ENCODE measurements at places on chromosomes 11 and 22. TPM values are rescaled to one million over a fixed set of nuclear protein-coding genes. Genes with fewer than 3 reads are reported as not detected.

BTG4 gene
- not detected for total RNA-seq

SMIM35 gene
- total RNA-seq = not detected

POGLUT3 gene
- 27.4 TPM for total RNA-seq

DNA sequence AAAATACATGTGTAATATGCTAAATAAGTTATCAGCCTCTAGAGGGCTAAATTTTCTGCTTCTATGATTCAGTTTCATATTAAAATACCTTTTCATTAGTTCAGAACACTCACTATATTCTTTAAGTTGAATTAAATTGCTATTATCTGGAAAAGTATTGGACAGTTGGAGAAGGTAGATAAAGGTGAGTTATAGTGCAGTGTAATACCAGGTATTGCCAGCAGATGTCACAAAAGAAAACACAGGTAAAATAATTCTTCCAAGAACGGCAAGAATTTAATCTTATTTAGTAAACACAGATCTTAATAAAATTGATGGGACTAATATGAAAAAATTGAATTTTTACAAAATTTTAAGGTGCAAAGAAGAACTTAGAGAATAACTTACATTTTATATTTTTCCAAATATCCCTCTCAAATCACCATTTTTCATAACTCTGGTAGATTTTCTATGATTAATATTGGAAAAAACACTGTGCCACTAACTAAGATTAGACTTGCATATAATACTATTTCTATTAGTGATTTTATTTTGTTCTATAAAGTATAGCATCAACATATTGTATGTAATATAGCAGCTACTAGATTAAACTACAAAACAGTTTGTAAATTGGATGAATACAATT lies 1.7 kb upstream of the LRRC4C start:
- no peak for ATAC-seq

- no peak for ATAC-seq
Measured at GRCh38 chr22:39935612-39936011, 24.6 kb upstream of the TMA7B start.

DNA sequence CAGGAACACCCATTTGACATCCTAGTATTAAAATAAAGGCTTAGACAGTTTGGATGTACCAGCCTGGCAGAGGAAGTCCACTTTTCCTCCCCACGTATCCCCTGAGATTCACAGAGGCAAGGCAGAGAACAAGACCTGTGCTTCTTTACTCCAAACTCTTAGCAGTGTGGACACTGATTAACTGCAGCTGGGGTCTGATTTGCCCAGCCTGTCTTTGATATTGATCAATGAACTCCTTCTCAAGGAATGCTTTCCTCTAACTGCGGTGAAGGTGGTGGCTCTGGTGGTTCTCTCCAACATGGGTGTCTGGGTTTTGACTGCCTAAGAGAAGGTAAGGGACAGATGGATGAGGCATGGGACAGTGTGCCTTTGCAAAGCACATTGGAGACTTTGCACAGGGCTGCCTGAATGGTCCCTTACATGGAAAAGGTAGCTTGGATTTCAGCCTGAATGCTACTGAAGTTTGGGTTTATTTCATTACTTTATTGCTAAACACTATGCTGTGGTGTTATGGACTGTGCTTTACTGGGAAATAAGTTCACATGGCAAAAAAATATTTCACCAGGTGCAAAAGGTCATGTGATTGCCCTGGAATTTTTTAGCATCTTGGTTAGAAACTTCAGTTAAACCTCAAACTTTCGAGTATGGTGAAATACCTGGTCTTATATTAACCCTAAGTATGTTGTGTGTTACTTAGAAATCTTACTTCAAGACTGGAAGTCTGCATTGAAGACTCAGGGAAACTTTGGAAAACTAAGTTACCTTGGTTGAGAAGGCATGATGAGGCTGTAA lies 1.8 kb downstream of the GAS2 start:
- no peak for ATAC-seq

GRCh38 chr22:30010789-30011405 lies 69.4 kb upstream of the HORMAD2 start:
- ATAC-seq = no peak

DNA sequence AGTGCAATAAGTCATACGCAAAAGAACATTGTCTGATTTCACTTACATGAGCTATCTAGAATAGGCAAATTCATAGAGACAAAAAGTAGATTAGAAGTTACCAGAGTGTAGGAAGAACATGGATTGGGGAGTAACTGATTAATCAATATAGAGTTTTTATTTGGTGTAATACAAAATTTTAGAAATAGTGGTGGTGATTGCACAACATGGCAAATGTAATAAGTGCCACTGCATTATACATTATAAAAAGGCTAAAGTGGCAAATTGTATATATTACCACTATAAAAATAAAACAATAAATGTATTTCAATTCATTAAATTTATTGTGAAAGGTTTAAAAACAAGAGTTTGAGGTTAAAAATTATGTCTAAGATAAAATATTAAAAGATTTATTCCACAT lies 8.7 kb upstream of the OR51B4 start:
- no peak for ATAC-seq

DNA sequence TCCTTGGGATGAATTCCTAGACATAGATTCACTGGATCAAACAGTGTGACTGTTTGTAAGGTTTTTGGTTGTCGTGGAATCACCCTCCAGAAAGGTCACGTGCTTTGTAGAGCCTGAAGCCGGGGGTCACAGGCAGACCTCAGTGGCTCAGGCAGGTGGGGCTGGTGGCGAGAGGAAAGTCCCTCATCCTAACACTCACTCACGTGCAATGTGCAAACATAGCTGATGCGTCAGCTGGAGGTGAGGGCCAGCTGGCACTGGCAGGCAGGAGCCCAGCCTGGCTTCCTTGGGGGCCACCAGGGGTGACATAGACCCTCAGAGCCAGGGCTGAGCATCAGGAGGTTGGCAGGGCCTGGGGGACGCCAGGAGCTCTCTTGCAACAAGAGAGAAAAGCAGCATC lies 90.0 kb downstream of the ARHGAP8 start:
- no peak for ATAC-seq

DNA sequence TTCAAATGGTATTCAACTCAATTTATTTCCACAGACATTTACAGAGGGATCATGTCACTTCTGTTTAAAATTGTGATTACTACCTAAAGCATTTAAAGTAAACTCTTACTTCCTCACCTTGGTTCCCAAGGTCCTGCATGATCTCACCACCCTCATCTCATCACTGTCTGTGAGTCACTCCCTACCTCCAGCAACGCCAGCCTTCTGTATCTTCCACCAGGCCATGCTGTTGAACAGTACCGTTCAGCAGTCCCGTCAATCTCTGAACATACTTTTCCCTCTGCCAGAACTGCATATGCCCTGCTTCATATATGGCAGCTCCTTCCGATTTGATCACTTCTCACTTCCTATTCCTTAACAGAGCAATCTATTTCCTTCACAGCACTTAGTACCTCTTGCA lies 2.0 kb downstream of the FBXO3 start:
- ATAC-seq = no peak

GRCh38 chr11:35043936-35044335 lies 95.0 kb upstream of the CD44 start:
- ATAC-seq = no peak
